ENCODE measurements at places on chromosomes 7 and 10.
A peak's percentile ranks its signal among the peaks of the same experiment; 100 is the strongest.

GRCh38 chr7:158395780-158396278, 191.8 kb downstream of the PTPRN2 start:
- DNase-seq, result no peak

DNA sequence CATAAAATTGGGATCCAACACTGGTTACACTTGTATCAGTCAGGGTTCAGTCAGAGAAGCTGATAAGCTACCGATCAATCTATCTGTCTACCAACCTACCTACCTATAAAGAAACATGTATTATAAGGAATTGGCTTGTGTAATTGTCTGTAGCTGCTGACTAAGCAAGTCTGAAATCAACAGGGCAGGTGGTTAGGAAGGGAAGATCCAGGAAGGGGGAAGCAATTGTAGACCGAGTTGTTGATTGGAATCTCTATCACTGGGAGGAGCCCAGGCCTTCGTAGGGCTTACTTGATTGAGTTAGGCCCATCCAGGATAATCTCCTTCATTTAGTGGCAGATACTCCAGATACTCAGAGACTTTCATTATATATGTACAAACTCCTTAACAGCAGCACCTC, 271.5 kb upstream of the TEX47 start:
- no peak for DNase-seq

GRCh38 chr7:82675396-82675795, 231.8 kb upstream of the CACNA2D1 start:
- DNase-seq, result no peak

GRCh38 chr10:124058346-124059003, 34.9 kb downstream of the CHST15 start:
- DNase-seq, result no peak

GRCh38 chr10:59745163-59745650, 8.0 kb downstream of the MRLN start:
- no peak for DNase-seq

DNA sequence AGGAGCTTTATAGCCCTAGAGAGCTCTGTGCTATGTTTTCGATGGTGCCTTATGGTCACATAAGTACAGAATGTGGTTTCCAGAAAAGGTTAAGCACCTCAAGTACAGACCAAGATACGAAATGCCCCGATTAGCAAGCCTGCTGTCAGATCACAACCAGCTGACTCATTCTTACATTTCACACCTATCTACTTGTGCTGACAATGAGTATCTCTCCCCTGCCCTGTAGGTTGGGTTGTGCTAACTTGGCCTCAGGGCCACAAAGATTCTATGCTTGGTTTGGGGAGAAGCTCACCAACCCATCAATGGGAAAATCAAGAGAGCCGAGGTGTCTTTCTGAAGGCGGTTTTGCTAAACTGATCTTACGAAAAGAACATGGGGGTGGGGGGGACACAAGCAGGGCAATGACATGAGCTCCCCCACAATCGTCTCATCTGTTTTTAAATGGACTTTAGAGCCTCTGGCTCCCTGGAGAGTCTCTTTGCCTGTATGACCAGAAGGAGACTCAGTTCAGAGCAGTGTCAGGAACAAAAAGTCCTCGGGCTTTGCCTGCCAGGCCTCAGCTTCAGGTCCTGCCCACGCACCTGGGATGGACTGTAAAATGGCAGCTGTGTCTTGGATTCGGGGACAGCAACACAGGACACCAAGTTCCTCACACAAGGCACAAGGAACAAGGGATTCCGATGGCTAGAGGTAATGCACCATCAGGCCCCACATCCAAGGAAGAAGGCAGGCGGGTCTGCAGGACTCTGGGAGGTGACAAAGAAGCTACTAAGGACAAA, 55.1 kb downstream of the FAM53B start:
- DNase-seq, result no peak

DNA sequence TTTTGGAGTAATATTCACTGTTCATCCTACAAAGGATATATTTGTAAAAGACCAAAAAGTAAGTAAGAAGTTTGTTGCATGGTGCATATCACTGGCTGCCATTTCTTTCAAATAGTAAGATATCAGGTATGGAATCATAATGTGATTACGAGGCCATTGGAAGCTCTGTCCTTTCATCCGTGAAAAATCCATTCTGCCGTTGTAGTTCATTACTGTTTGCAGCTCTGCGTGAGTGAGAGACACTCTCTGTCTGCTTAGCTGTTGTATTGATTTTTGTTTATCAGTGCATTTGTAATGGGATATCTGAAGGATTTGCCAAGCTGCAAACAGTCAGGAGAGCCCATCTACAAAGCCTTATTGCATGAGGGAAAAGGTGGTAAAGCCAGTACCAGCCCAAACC, 44.1 kb upstream of the SLC39A12 start:
- DNase-seq, result no peak

- no peak for DNase-seq
Observed at GRCh38 chr7:104986628-104987259, 27.3 kb upstream of the KMT2E start.

DNA sequence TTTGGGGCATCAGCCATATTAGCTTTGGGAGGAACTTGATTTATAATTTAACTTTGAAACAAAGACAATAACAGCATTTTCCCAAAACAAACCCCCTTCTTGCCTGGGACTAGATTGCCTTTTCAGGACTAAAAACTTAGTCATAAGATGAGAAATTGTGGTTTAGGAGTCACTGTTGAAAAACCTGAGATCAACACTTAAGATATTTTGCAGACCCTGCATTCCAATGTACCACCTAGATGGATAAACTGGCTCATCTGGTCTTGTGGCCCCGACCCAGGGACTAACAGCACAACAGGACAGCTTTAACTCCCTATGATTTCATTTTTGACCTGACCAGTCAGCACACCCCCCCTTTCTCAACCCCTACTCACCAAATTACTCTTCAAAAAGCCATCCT, 1165.4 kb downstream of the XPNPEP1 start:
- DNase-seq, result no peak

GRCh38 chr10:42937649-42938180, 139.2 kb upstream of the RET start:
- no peak for DNase-seq

DNA sequence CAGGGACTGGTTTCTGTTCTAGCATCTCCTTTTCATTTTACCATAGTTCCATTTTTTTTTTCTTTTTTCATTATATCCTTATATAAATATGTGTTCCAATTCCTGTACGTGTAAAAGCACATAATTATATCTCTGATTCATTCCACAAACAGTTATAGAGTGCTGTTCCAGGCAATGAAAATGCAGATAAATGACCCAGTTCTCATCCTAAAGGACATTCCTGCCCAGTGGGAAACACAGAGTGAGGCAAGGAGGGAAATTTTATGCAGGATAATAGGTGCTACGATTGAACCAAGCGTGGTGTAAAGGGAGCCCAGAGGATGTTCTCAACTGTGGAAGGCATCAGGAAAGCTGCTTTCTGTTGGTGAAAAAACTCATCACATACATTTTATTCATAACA, 408.1 kb downstream of the GATA3 start:
- no peak for DNase-seq

- no peak for DNase-seq
Observed at GRCh38 chr7:119963654-119964053, 309.3 kb upstream of the KCND2 start.

DNA sequence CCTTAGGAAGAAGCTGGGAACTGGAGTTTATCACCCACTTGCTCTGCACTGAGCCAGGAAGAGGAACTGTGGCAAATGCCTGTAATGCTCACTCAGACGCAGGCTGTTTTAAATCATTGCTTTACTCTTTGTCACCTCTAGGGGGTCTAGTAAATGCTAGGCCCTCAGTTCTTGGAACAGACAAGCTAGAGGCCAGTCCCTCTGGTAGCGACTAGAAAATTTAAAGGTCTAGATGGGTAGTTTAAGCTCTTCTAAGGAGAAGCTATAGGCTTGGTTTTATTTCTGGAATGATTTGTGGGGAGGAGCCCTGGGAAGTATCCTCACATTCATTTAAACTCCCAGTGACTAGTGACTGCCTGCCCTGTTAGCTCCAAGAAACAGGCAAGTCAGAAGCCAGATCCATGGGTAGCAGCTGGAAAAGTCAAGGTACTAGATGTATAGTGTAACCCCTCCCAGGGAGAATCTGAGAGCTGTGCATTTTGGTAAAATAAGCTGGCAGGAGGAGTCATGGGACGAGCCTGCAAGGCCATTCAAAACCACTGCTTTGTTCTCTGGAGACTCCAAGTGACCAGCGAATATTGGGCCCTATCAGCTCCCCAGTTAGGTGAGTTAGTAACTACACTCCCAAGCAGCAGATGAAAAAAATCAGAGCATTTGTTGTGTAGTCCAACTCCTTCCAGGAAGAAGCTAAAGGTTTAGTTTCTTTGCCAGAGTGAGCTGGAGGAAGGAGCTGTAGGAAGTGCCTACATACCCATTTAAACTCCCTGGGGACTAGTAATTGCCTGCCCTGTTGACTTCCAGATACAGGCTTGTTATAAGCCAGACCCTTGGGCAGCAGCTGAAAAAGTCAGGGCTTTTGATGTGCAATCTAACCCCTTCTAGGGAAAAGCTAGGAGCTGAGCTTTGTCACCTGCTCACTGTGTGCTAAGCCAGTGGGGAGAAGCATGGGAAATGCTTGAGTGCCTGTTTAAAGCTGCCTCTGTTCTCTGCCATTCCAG, 68.9 kb downstream of the DYNC1I1 start:
- DNase-seq, result no peak

DNA sequence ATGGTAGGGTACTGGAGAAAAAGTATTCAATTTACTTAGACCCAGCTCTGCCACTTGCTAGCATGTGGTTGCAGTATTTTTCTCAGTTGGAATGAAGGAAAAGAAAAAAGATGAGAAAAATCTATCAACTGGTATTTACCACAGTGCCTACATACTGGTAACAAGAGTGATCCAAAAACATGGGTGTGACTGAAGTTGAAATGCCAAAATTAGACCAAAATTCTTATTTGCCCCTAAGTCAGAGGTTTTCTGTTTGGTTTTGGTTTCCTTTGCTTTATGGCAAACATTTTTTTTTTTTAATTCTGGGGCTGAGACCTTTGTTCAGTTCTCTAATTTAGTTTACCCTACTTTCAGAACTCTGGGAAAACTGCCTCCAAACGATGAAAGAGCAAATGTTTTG, 12.3 kb downstream of the HYCC1 start:
- DNase-seq, result no peak

- DNase-seq, result no peak
Observed at GRCh38 chr10:122182308-122182707, 88.8 kb upstream of the BTBD16 start.

GRCh38 chr10:124998624-124999291, 56.8 kb downstream of the ZRANB1 start:
- DNase-seq, result no peak

- no peak for DNase-seq
Observed at GRCh38 chr7:33692956-33693355, 212.4 kb upstream of the BMPER start.

DNA sequence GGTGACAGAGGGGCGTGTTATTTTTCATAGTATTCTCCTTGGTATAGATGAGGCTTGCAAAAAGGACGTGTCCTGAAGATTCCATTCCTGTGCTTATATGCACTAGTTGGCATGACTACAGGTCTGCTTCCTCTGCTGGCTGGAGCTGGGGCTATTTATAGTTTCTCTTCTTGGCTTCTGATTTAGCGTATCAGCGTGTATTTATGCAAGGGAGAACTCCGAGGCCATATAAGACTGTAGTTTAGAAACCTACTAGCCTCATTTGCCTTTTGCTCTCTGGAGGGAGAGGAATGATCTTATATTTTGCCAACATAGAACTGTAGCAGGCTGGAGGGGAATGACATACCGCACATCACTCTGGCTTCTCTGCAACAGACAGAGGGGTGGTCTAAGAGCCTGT, 39.7 kb downstream of the CACNB2 start:
- peak; percentile 80 for DNase-seq

- no peak for DNase-seq
Observed at GRCh38 chr7:98760201-98760651, 109.6 kb downstream of the TMEM130 start.

DNA sequence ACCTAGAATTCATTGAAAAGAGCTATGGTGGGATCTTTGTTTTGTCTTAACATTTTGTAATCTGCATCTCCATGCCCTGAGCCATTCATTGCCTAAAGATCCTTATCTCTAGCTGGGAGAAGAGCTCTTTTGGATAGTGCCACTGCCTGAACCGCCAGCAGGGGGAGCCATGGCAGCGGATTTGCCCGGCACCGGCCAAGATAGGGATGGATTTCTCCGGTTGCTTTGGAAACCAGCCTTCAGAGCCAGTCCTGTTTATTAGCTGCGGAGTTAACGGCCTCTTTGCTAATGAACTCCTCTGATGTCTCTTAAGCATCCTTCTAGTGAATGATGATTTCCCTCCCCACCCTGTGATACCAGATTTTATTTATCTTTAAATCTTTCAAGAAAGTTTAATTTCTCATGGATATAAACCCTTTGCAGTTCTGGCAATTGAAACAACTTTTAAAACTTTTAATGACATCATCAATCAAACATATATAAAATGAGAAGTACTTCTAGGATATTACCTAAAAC, 58.2 kb upstream of the LYZL2 start:
- peak; percentile 84 for DNase-seq

DNA sequence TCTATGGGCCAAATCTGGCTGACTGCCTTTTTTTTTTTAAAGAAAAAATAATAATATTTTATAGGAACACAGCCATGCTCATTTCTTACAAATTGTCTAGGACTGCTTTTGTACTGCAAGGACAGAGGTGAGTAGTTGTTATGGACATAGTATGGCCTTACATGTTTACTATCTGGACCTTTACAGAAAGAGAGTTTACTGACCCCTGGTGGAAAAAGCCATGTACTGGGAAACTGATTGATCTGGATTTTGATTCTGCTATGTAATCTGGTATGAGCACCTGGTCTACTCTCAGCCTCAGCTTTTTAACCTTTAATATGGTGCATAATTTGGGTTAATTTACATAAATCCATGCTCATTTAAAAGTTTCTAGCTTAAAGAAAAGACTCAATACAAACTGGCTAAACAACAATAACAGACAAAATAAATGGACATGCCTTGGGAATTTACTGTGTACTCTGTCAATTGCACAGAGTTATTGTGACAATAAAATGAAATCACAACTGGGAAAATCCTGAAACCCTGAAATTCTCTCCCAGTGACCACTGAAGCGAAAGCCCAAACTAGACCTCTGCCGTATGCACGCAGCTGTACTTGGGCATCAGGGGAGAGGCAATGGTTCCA, 260.7 kb downstream of the BMPER start:
- no peak for DNase-seq

GRCh38 chr7:25031432-25031831, 51.5 kb upstream of the OSBPL3 start:
- no peak for DNase-seq

GRCh38 chr10:70378122-70378521, 4.3 kb downstream of the LRRC20 start:
- DNase-seq, result no peak

GRCh38 chr7:116522247-116522646, 2.6 kb upstream of the CAV1 start:
- DNase-seq, result no peak
